ENCODE measurements at places on chromosomes 3 and 15.

GRCh38 chr3:632571-633170, 436.1 kb downstream of the CHL1 start:
- DNase-seq, result peak; percentile 61
- no peaks in the 10 kb centered on the region for H3K36me3 ChIP-seq
- H3K4me1 ChIP-seq, result peaks cover 16% of the 10 kb centered on the region
- no peak overlapping the region for H3K27ac ChIP-seq
- H3K27me3 ChIP-seq, result peaks cover 22% of the 10 kb centered on the region

GRCh38 chr3:188090620-188091309, 63.2 kb upstream of the LPP start:
- H3K27ac ChIP-seq, result no peak overlapping the region
- peaks cover 3% of the 10 kb centered on the region for H3K4me1 ChIP-seq
- H3K36me3 ChIP-seq, result no peaks in the 10 kb centered on the region
- H3K4me3 ChIP-seq, result no peak overlapping the region
- no peak for DNase-seq

DNA sequence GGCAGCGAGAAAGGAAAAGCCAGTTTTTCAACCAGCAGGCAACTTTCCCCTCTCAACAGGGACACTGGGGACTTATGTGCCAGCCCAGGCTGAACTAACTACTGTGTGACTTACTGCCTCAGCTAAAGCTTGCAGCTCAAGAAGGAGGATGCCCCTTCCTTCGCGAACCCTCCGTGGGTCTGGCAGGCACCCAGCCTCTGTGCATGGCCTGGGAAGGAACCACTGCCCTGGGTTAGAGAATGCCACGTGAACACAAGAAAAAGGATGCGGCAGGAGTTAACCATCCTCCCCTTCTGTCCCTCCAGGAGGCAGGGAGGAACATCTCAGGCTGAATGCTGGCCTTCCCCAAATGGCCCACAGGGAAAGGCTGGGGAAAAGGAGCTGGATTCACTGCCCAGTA, 29.0 kb downstream of the CHDH start:
- no peaks in the 10 kb centered on the region for H3K27me3 ChIP-seq
- H3K4me3 ChIP-seq, result no peak overlapping the region
- H3K27ac ChIP-seq, result no peak overlapping the region

DNA sequence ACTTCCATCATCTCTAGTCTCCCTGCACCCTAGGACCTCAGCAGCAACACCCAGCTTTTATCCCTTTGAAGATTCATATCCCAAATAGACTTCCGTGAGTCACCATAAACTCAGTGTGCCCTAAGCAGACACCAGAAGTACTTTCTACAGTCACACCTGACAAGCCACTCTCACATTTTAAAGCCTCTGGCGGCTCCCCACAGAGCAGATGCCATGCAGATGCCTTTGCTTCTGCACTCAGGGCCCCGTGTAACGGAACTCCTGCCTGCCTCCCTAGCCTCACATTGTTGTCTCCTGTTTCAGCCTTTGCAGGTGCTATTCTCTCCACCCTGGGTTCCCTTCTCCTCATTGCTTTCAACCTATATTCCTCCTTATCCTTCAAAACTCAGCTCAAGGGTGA, 155.5 kb upstream of the SLC24A5 start:
- H3K36me3 ChIP-seq, result no peaks in the 10 kb centered on the region
- no peak overlapping the region for H3K27ac ChIP-seq
- no peaks in the 10 kb centered on the region for H3K27me3 ChIP-seq
- H3K4me1 ChIP-seq, result no peaks in the 10 kb centered on the region
- DNase-seq, result no peak
- no peak overlapping the region for H3K4me3 ChIP-seq

GRCh38 chr3:170352936-170353335, 4.6 kb upstream of the SKIL start:
- DNase-seq, result no peak
- H3K4me3 ChIP-seq, result no peak overlapping the region
- peaks cover 41% of the 10 kb centered on the region for H3K4me1 ChIP-seq
- H3K36me3 ChIP-seq, result no peaks in the 10 kb centered on the region

GRCh38 chr3:42557854-42558253, 23.9 kb downstream of the SEC22C start:
- no peak overlapping the region for H3K4me3 ChIP-seq
- H3K36me3 ChIP-seq, result peaks cover 38% of the 10 kb centered on the region
- DNase-seq, result no peak
- no peaks in the 10 kb centered on the region for H3K4me1 ChIP-seq
- no peaks in the 10 kb centered on the region for H3K27me3 ChIP-seq
- no peak overlapping the region for H3K27ac ChIP-seq

- no peaks in the 10 kb centered on the region for H3K36me3 ChIP-seq
- no peaks in the 10 kb centered on the region for H3K27me3 ChIP-seq
- no peak overlapping the region for H3K4me3 ChIP-seq
- H3K4me1 ChIP-seq, result peaks cover 41% of the 10 kb centered on the region
- H3K27ac ChIP-seq, result no peak overlapping the region
Measured at GRCh38 chr3:123081718-123082369, 15.0 kb downstream of the PDIA5 start.

GRCh38 chr15:78968539-78969271, 23.9 kb upstream of the CTSH start:
- H3K27ac ChIP-seq, result peak overlapping the region; percentile 55
- no peaks in the 10 kb centered on the region for H3K27me3 ChIP-seq
- H3K4me1 ChIP-seq, result peaks cover 37% of the 10 kb centered on the region
- no peaks in the 10 kb centered on the region for H3K36me3 ChIP-seq

Measured in mesothelial cell of epicardium (in vitro differentiated cells).